ENCODE measurements at places on chromosomes 7 and 10.

DNA sequence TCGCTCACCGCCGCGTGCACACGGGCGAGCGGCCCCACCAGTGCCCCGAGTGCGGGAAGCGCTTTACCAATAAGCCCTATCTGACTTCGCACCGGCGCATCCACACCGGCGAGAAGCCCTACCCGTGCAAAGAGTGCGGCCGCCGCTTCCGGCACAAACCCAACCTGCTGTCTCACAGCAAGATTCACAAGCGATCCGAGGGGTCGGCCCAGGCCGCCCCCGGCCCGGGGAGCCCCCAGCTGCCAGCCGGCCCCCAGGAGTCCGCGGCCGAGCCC is 3.3 kb downstream of the REPIN1 start:
- peak; percentile 81 for DNase-seq

GRCh38 chr10:100370714-100371481 is 23.9 kb downstream of the SCD start:
- peak; percentile 91 for DNase-seq

GRCh38 chr10:44017483-44018145 is 367.3 kb downstream of the CXCL12 start:
- no peak for DNase-seq

DNA sequence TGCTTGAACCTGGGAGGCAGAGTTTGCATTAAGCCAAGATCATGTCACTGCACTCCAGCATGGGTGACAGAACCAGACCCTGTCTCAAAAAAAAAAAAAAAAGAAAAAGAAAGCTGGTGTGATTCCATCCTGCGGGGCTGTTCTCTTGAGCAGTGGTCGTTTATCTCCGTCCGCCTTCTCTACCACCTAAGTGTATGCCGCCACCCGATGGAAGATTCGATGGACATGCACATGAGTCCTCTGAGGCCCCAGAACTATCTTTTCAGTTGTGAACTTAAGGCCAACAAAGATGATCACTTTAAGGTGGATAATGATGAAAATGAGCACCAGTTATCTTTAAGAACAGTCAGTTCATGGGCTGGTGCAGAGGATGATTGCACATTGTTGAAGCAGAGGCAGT is 65.7 kb downstream of the ABRAXAS2 start:
- no peak for DNase-seq

- no peak for DNase-seq
Measured at GRCh38 chr10:49241385-49241784, 53.2 kb upstream of the TMEM273 start.

DNA sequence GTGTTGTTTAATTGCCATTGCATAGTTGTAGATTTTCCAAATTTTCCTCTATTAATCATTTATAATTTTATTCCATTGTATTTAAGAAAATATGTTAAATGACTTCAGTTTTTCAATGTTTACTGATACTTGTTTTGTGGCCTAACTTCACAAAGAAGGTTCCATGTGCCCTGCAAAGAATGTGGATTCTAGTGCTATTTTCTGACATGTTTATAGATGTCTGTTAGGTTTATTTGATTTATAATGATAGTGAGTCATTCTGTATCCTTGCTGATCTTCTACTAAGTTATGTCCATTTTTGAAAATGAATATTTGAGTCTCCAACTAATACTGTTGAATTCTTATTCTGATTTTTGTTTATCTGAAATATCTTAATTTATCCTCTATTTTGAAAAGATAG is 369.0 kb downstream of the MAGI2 start:
- no peak for DNase-seq

DNA sequence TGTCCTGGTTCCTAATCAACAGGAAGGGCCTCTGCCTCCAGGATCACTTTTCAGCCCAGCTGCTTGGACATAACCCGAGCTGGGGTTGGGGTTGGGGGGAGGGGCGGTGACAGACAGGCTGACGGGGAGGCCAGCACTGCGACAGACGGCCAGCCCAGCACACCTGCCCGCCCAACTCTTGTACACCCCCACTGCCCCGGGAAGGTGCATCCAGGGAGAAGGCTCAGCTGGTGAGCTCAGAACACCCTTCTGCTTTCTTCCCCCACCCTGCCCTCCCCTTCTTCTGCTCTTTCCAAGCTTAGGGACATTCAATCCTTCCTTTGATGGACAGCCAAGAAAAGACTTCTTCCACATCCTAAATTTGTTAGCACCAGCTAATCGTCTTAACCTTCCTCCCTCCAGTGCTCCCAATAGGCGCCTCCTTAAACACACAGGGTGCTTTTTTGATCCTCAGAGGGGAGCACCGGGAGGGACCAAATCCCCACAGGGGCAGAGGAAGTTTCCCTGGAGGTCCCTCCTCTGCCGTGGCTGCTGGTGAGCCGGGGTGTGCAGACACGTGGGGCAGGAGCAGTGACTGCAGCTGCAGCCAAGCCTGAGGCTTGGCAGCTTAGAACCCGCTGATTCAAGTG is 44.7 kb downstream of the COL13A1 start:
- DNase-seq, result no peak

DNA sequence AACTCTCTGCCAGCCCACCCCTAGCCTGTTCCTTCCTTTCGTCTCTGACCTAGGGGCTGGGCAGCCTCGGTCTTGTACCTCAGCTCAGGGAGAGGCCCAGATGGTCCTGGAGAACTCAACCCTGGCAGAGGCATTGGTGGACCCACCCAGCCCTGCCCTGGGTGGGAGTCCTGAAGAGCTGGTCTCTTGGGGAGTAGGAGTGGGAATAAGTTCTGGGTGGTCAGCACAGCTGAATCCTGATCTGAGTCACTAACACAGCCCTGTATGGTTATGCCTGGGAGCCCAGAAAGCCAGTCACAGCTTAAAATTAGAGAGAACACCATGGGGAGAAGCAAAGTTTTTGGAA is 84.0 kb downstream of the SORBS1 start:
- DNase-seq, result no peak

DNA sequence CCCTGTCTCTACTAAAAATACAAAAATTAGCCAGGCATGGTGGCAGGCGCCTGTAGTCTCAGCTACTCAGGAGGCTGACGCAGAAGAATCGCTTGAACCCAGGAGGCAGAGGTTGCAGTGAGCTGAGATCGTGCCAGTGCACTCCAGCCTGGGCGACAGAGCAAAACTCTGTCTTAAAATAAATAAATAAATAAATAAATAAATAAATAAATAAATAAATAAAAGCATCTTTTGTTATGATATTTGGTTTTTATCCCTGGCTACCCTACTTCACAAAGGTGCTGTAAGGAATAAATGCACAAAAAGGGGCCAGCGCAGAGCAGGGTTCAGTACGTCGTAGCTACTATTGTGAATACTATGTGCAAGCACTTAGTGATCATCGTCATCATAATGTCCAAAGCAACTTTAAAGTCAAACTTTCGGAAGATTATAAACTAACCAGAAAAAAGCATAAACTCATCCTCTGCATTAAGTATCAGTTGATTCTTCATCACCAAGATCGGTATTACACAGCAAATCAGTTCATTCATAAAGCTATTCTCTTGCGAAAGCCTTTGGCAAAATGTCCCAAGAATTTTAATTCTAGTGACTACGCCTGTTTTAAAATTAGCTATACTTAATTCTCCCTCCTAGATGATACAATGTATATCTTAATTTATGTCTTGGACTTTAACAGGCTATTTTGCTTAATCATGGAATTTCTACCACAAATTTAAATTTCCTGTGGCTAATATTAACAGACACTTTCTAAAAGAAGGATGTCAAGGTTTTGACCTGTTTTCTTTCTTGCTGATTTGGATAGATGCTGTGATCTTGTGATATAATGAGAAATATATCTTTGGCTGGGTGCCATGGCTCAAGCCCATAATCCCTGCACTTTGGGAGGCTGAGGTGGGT is 7.6 kb upstream of the NFE2L3 start:
- no peak for DNase-seq

DNA sequence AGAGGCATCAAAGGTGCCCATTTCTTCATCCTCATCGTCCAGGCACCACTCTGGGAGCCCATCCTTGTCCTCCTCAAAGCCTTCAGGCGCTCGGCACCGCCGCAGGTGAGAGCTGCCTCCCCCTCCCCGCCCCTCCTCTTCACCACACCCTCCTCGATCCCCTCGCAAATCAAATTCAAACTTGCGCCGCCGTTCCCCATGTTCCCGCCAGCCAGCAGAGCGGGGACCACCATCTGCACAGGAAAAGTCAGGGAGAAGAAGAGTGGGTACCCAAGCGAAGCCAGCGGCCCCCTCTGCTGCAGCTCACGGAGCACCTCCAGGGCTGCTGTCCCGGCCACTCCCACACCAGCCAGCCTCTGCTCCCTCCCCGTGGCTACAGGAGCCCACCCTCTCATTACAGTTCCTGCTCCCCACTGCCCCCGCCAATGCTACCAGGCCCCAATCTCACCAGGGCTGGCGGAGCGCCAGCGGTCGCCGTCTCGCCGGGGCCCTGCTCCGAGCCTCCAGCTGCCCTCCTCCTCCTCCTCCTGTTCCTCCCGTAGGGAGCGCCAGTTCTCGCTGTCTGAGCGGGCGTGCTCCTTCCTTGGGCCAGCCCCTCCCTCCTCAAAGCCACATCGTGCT is 7.7 kb downstream of the GIGYF1 start:
- DNase-seq, result no peak

DNA sequence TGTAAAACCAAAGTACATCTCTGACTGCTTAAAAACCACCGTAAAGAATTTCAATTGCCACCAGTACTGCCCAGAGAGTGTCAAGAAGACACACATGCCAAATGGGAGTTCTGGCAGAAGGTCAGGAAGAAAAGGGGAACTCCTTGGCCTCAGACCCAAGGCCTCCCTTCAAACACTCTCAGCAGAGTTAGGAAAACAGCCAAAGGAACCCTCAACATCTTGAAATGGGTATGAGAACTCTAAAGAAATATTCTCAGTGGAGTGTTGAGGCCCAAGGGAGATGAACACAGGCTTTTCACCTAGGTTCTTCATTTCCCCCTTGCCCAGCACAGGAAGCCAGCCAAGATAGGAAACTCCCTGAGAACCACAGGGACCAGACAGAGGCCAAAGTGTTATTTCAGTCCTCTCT is 96.1 kb upstream of the ASAH2 start:
- DNase-seq, result no peak

DNA sequence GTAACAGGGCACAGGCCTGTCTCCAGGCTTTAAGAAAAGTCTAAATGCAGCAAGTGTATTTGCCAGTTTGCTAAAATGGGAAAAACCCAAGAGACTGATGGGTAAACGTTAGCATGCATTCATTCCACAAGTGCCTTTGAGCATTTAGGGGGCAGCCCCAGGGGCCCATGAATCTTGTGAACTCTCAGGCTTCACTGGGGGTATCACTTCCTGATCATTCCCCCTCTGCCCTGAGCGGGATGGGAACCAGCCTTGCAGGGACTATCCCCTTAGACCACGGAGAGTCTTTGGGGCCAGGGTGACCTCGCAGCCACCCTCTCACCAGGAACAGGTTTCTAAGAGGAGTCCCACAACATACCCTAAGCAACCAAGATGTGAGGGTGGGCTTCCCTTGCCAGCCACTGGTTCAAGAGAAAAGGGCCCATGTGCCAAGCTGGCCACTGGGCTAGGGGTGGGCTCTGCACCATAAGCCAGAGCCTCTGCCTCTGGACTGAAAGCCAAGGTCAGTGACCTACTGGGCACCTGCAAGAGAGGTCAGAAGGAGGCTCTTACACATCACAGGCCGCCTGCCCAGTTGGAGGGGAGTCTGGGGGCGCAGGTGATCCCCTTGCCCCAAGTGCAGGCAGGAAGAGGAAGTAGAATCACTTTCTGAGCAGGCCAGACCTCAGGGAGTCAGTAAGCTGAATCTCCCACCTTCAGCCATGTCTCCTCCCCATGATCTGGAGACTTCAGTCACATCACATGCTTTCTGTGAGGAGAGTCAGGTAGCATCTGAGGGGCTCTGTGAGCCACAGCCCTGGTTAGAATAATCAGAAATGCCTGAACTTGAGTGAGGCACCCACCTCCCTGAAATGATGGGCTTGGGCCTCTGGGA is 75.0 kb downstream of the C10orf105 start:
- no peak for DNase-seq

GRCh38 chr10:124685261-124685660 is 58.9 kb downstream of the FAM53B start:
- DNase-seq, result peak; percentile 83

DNA sequence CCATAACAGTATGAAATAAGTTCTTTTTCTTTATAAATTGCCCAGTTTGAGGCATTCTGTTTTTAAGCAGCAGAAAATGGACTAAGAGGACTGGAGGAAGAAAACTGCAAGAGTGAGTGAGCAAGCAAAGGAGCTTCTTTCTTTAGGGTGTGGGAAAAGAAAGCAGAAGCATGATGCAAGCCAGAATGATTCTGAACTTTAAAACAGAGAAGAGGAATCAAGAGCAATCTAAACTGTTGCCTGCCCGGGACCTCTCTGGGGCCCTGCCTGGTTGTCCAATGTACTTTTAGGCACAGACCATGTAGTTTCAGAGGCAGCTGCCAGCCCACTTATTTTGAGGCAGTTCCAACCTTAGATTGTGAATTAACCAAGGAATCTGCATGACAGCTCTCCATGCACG is 186.3 kb downstream of the PLPP4 start:
- no peak for DNase-seq

GRCh38 chr7:48473205-48473865 is 302.1 kb downstream of the ABCA13 start:
- DNase-seq, result no peak

DNA sequence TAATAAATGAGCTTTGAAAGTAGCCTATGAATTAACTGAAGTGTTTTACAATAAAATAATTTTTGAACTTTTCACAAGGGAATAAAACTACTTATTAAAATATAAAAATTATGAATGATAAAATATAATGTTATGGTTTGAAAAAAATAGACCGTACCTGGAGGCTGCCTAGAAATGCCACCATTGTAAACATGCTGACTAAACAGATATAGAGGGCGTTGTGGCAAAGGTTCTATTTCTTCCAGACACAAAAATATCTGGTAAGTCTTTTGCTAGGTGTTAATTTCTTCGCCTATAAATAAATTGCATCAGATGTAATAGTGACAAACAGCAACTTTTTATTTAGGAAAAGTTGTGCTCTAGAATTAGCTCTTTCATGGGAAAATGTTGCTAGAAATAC is 11.2 kb downstream of the PPP1R3A start:
- no peak for DNase-seq

- no peak for DNase-seq
Measured at GRCh38 chr10:29407280-29407858, 118.5 kb downstream of the LYZL1 start.

DNA sequence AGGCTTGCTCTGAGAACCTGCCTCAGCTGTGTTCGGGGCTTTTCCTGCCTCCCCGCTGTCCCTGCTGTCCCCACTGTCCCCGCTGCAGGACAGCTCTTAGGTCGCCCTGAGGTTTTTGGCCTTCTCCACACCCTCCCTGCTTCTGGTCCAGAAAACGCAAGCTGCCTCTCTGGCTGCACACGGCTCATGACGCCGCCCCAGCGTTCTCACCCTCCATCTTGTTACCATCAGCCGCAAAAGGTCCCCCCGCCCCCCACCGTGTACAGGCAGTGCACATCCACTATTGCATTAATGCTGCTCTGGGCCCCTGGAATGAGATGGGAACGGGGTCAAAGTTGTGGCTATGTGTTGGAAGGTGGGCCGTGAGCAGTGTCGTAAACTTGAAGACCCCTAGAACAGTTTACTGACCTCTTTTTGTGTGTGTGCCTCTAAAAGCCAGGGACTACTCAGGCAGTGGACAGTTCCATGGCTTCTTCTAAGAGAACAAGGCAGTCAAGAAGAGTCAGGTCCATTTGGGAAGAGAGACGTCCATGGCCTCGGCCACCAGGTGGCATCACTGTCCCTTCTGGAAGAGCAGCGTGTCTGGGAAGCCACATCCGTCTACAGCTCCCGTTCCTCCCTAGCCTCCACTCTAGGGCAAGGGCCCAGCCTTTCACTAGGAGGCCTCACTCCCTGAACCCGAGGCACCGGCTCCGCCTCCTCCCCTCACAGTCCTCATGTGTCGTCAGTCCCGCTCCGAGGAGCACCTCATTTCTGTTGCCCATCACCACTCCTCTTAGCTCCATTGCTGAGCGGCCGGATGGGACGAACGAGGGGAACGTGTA is 38.5 kb upstream of the MKRN1 start:
- peak; percentile 82 for DNase-seq

- DNase-seq, result no peak
Measured at GRCh38 chr7:131166066-131166465, 161.6 kb upstream of the MKLN1 start.
